ENCODE measurements at places on chromosomes 16 and 17. TPM values are rescaled to one million over a fixed set of nuclear protein-coding genes. Genes with fewer than 3 reads are reported as not detected.

The LYRM9 gene
- total RNA-seq = 4.7 TPM

The ABCC6 gene
- 0.73 TPM for total RNA-seq

The DNASE1 gene
- 24.0 TPM for total RNA-seq

The IRX5 gene
- total RNA-seq = 0.07 TPM

The ELMO3 gene
- total RNA-seq = 16.2 TPM

The ARSG gene
- 9.2 TPM for total RNA-seq

The SCGB1C2 gene
- total RNA-seq = not detected

The CLDN7 gene
- total RNA-seq = 117 TPM

DNA sequence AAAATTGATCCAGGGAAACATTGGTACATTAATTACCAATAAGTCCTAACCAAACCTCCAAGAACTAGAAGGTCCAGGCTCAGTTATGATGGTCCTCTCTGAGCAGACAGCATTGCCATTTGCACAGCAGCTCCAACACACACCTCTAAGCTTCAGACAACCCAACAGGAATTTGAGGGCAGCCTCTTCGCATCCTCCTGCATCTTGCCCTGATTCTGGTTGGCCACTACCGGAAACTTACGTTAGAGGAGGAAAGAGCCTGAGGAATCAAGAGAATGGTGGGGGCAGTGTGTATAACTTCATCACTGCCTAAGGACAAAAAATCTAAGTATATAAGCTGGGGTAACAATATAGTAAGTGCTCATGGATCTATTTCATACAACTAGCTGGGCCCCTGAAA is 15.7 kb downstream of the FAM117A start:
- H3K27ac ChIP-seq = no peak overlapping the region
- H3K4me3 ChIP-seq = no peak overlapping the region
- DNase-seq = no peak
- H3K27me3 ChIP-seq = no peaks in the 10 kb centered on the region
- peaks cover 10% of the 10 kb centered on the region for H3K4me1 ChIP-seq
- H3K36me3 ChIP-seq = no peaks in the 10 kb centered on the region

- no peak overlapping the region for H3K4me3 ChIP-seq
- no peaks in the 10 kb centered on the region for H3K27me3 ChIP-seq
- no peak overlapping the region for H3K27ac ChIP-seq
- no peaks in the 10 kb centered on the region for H3K4me1 ChIP-seq
- no peaks in the 10 kb centered on the region for H3K36me3 ChIP-seq
These were observed 6.7 kb upstream of the HEATR3 start for GRCh38 chr16:50059111-50059510.

- DNase-seq = peak; percentile 78
- H3K4me3 ChIP-seq = no peak overlapping the region
- no peaks in the 10 kb centered on the region for H3K27me3 ChIP-seq
- peaks cover 5% of the 10 kb centered on the region for H3K36me3 ChIP-seq
- no peak overlapping the region for H3K27ac ChIP-seq
- peaks cover 36% of the 10 kb centered on the region for H3K4me1 ChIP-seq
These were observed 259.0 kb downstream of the HS3ST4 start for GRCh38 chr16:25950586-25951281.

- peaks cover 9% of the 10 kb centered on the region for H3K36me3 ChIP-seq
- H3K27me3 ChIP-seq = no peaks in the 10 kb centered on the region
- no peak overlapping the region for H3K27ac ChIP-seq
- H3K4me3 ChIP-seq = no peak overlapping the region
- no peaks in the 10 kb centered on the region for H3K4me1 ChIP-seq
These were observed 18.1 kb downstream of the UBN1 start for GRCh38 chr16:4865231-4865860.

DNA sequence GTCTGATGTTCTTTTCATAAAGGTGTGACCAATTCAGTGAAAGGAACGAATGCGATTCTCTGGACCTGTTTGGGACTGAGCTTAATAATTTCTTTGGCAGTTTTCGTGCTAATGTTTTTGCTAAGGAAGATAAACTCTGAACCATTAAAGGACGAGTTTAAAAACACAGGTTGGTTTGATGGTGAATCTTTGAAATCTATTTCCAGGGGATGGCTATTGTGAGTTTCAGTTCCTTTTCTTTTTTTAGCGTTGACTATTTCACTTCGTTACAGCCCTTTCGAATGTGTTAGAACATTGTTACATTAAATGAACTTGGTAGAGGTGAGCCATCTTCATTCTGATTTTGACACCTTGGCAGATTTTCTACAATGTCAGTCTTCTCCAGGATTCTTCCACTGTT is 1.2 kb downstream of the TNFRSF17 start:
- DNase-seq = no peak
- H3K27ac ChIP-seq = no peak overlapping the region
- H3K36me3 ChIP-seq = no peaks in the 10 kb centered on the region
- no peaks in the 10 kb centered on the region for H3K4me1 ChIP-seq
- H3K4me3 ChIP-seq = no peak overlapping the region
- no peaks in the 10 kb centered on the region for H3K27me3 ChIP-seq

DNA sequence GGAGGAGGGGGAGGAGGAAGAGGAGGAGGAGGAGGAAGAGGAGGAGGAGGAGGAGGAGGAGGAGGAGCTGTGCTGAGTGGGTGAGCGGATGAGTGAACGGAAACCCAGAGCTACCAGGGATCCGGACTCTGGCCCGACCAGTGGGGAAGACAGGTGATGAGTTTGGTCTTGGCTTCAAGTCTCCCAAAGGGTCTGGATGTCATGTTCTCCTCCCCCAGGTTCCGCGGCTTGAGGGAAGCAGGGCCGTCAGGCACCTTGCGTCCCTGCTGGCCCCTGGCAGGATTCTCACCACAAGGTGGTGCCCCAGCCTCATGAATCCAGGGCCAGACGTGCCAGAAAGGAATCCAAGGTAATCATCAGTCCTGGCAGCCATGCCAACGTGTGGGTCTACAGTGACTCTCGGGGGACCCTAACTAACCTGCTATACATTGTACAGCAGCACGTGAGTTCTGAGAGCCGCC is 13.5 kb upstream of the ABAT start:
- H3K27ac ChIP-seq = no peak overlapping the region
- peaks cover 9% of the 10 kb centered on the region for H3K4me1 ChIP-seq
- H3K36me3 ChIP-seq = no peaks in the 10 kb centered on the region
- peak; percentile 94 for DNase-seq
- no peaks in the 10 kb centered on the region for H3K27me3 ChIP-seq

GRCh38 chr16:77171745-77172635 is 19.0 kb upstream of the MON1B start:
- no peak overlapping the region for H3K4me3 ChIP-seq
- DNase-seq = peak; percentile 82
- H3K4me1 ChIP-seq = no peaks in the 10 kb centered on the region
- no peak overlapping the region for H3K27ac ChIP-seq
- no peaks in the 10 kb centered on the region for H3K36me3 ChIP-seq

DNA sequence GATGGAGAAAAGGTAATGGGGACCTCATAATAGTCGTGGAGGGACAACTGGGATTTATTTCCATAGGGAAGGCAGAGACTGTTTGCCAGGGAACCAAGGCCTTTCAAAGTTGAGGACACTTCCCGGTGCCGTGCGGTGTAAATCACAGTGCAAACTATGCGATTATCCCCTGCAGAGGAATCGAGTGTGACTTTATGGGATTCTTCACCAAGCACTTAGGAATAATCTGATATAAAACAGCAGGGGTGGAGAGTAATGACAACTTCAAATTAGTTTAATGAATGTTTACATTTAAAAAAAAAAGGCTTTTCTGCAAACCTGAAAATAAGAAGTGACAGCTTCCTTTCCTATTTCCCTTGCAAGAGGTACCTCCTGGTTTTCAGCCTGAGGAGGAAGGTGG is 538.2 kb downstream of the MAF start:
- H3K27ac ChIP-seq = no peak overlapping the region
- H3K4me3 ChIP-seq = no peak overlapping the region
- no peaks in the 10 kb centered on the region for H3K36me3 ChIP-seq

DNA sequence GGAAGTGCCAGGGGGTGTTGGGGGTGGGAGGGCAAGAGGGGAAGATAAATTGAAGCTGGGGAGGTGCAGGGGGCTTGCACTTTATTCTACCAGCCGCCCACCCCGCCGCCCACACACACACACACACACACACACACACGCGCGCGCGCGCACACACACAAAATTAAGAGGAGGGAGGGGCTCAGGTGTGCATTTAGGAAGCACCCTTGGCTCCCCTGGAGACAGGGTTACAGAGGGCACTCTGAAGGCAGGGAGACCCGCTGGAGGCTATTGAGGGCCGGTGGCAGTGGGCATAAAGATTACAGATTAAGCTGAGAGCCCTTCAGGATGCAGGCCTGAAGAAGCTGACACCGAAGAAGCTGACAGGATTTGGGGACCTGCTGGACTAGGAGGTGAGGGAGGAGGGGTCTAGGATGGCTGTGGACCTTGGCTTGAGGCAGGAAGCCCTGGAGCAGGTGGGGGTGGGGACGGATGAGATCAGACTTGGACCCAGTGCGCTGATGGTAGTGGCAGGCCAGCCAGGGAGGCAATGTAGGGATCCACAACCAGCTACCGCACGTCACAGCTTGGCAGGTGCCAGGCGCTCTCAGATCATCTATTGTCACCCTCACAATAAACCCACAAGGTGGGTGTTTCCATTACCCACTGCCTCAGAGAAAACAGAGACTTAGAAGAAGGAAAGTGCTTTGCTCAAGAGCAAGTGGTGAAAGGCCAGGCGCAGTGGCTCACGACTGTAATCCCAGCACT is 772 bp upstream of the SAMD14 start:
- H3K4me3 ChIP-seq = peak overlapping the region; percentile 69
- no peaks in the 10 kb centered on the region for H3K36me3 ChIP-seq
- H3K27me3 ChIP-seq = peaks cover 42% of the 10 kb centered on the region
- peak; percentile 81 for DNase-seq
- H3K4me1 ChIP-seq = peaks cover 37% of the 10 kb centered on the region

- no peak overlapping the region for H3K27ac ChIP-seq
- H3K4me3 ChIP-seq = no peak overlapping the region
- H3K4me1 ChIP-seq = peaks cover 6% of the 10 kb centered on the region
- no peaks in the 10 kb centered on the region for H3K27me3 ChIP-seq
- no peak for DNase-seq
- H3K36me3 ChIP-seq = no peaks in the 10 kb centered on the region
These were observed 63.0 kb downstream of the BAIAP2 start for GRCh38 chr17:81097943-81098308.

GRCh38 chr16:66293207-66293735 is 73.2 kb upstream of the CDH5 start:
- H3K4me1 ChIP-seq = no peaks in the 10 kb centered on the region
- DNase-seq = no peak
- no peaks in the 10 kb centered on the region for H3K36me3 ChIP-seq
- H3K4me3 ChIP-seq = no peak overlapping the region

GRCh38 chr17:19301274-19301951 is 61.1 kb downstream of the B9D1 start:
- H3K36me3 ChIP-seq = no peaks in the 10 kb centered on the region
- H3K4me1 ChIP-seq = no peaks in the 10 kb centered on the region
- H3K27ac ChIP-seq = no peak overlapping the region
- no peak for DNase-seq

DNA sequence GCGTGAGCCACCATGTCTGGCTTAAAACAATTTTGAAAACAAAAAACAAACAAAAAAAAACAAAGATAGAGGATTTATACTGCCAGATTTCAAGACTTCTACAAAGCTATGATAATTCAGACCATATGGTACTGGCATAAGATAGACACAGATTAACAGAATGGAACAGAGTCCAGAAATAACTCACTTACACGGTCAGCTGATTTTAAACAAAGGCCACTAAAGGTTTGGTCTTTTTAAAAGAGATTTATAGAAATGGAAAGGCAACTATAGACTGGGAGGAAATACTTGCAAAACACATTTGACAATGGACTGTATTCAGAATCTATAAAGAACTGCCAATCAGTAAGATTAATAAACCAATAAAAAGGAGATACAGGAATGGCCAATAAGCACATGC is 48.6 kb upstream of the MNT start:
- H3K27ac ChIP-seq = 0 out of 2 replicates have a peak overlapping the region, but pooled peaks have one; percentile 10
- 0 out of 2 replicates have a peak, but pooled peaks cover 8% of the 10 kb centered on the region for H3K4me1 ChIP-seq
- H3K27me3 ChIP-seq = no peaks in the 10 kb centered on the region
- no peak for DNase-seq
- H3K36me3 ChIP-seq = no peaks in the 10 kb centered on the region

GRCh38 chr16:56888806-56889205 is 23.8 kb downstream of the SLC12A3 start:
- no peaks in the 10 kb centered on the region for H3K4me1 ChIP-seq
- no peaks in the 10 kb centered on the region for H3K36me3 ChIP-seq
- H3K27me3 ChIP-seq = no peaks in the 10 kb centered on the region
- no peak overlapping the region for H3K27ac ChIP-seq
- DNase-seq = no peak

DNA sequence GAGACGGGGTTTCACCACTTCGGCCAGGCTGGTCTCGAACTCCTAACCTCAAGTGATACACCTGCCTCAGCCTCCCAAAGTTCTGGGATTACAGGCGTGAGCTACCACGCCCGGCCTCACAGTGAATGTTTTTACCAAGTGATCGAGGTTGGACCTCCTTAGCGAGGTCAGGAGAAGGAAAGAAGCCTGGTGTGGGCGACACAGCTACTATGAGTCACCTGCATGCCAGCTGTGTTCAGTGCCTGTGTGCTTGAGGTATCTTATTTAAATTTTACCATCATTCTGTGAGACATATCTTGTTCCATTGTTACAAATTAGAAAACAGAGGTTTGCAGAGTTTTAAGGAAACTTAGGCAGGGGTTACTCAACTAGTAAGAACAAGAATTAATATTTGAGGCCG is 174.8 kb upstream of the DYNLRB2 start:
- H3K4me1 ChIP-seq = no peaks in the 10 kb centered on the region
- no peaks in the 10 kb centered on the region for H3K27me3 ChIP-seq
- H3K27ac ChIP-seq = no peak overlapping the region
- no peak overlapping the region for H3K4me3 ChIP-seq

GRCh38 chr17:30570596-30571265 is 93.5 kb downstream of the GOSR1 start:
- no peaks in the 10 kb centered on the region for H3K27me3 ChIP-seq
- no peaks in the 10 kb centered on the region for H3K4me1 ChIP-seq
- no peak overlapping the region for H3K27ac ChIP-seq
- no peak overlapping the region for H3K4me3 ChIP-seq
- DNase-seq = no peak

- peak; percentile 44 for DNase-seq
- H3K4me1 ChIP-seq = peaks cover 23% of the 10 kb centered on the region
- no peak overlapping the region for H3K27ac ChIP-seq
- H3K27me3 ChIP-seq = peaks cover 12% of the 10 kb centered on the region
- peaks cover 8% of the 10 kb centered on the region for H3K36me3 ChIP-seq
- peak overlapping the region; percentile 54 for H3K4me3 ChIP-seq
These were observed 1.4 kb upstream of the CBX2 start for GRCh38 chr17:79776376-79777119.

- DNase-seq = no peak
- no peak overlapping the region for H3K27ac ChIP-seq
- H3K4me3 ChIP-seq = no peak overlapping the region
- H3K4me1 ChIP-seq = peaks cover 11% of the 10 kb centered on the region
- no peaks in the 10 kb centered on the region for H3K36me3 ChIP-seq
These were observed 4.1 kb upstream of the RSAD1 start for GRCh38 chr17:50474523-50474922.

GRCh38 chr16:53078247-53078646 is 23.5 kb downstream of the CHD9 start:
- H3K27ac ChIP-seq = no peak overlapping the region
- H3K4me1 ChIP-seq = peaks cover 38% of the 10 kb centered on the region
- no peaks in the 10 kb centered on the region for H3K27me3 ChIP-seq
- H3K36me3 ChIP-seq = peaks cover 12% of the 10 kb centered on the region
- no peak overlapping the region for H3K4me3 ChIP-seq

GRCh38 chr17:15119968-15120367 is 145.2 kb downstream of the PMP22 start:
- DNase-seq = no peak
- H3K27me3 ChIP-seq = no peaks in the 10 kb centered on the region
- no peaks in the 10 kb centered on the region for H3K36me3 ChIP-seq
- 0 out of 2 replicates have a peak, but pooled peaks cover 4% of the 10 kb centered on the region for H3K4me1 ChIP-seq

GRCh38 chr17:72506773-72507172 is 386.0 kb downstream of the SOX9 start:
- H3K27ac ChIP-seq = no peak overlapping the region
- no peak for DNase-seq
- H3K27me3 ChIP-seq = no peaks in the 10 kb centered on the region
- no peak overlapping the region for H3K4me3 ChIP-seq
